ENCODE measurements at places on chromosomes 7 and 10.

DNA sequence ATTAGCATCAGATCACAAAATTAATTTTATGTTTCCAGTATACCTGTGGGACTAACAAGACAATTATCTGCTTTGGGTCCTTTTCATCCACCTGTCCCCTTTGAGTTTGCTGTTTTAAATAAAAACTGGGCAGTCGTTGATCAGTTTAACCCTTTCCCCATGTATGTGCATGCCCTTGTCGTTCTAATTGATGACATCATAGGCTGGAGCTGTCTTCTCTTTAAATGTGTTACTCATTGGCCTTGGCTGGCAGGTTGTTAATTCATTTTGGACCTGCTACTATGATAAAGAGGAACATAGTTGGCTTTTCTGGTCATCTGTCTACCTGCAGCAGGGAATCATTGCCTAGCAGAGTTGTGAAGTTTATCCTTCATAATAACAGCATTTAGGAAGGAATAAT, 53.8 kb downstream of the TASOR2 start:
- no peak for DNase-seq

DNA sequence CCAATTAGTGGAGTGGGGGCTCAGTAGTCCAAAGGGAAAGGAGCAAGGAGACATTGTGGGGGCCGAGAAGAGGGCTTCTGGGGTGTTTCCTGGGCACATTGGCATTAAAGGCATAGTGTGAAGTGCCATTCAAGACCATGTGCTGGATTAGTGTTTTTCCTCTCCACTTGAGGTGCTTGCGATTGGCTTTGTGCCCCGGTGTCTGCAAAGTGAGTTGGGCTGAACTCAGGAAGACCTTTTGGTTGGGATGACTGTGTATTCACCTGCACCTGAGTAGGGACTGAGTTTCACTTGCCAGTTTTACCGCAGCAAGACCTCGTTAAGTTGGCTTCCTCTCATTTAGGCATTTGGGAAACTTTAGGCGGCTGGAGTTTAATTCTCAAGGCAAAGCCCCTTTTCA, 73.0 kb downstream of the TCF7L2 start:
- no peak for DNase-seq

DNA sequence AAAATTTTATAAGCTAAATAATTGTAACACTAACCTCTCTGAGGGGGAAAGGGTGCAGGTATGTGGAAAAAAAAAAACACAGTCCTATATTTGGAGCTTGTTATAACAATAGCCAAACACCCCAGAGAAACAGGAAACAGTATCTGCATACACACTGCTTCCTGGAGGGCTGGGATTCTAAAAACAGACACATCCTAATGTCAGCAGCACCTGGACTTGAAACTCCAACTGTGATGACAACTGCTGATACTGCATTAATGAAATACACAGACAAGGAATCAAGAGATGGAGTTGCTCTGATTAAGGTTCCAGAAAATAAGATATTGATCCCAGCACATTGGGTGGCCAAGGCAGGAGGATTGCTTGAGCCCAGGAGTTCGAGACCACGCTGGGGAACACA, 9.3 kb downstream of the DAGLB start:
- DNase-seq, result no peak

DNA sequence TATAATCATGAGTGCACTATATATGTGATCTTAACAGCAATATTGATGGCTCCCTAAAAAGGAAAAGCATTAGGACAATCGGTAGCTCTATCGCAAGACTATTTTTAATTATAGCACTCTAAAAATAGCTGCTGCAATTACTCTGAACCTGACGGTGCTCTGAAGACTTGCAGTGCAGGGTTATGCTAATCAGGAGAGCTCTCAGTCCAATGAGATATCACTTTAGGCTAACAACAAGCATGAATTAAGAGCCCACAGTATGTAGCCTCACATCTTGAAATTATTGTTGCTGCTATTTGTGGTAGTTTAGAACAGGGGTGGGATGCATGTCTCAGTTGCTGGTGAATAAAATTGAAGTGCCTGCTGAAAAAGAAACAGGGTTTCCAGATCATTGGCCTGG, 515.8 kb upstream of the AKR1E2 start:
- no peak for DNase-seq

DNA sequence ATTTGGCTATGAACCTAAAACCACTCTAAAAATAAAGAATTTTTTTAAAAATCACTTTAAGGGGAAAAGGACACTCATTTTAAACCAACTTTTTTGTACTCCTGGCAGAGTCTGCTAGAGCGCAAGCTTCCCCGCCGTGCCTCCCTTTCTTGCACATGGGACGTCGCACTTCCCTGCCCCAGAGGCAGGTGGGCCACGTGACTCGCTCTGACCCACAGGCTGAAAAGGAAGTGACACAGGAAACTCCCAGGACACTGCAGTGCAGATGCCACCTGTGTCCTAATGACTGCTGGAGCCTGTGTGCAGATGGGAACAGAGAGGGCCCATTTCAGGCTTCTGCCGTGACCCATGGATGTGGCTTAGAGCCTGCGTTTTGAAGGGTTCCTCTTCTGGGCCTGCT, 142.1 kb upstream of the LANCL2 start:
- no peak for DNase-seq

DNA sequence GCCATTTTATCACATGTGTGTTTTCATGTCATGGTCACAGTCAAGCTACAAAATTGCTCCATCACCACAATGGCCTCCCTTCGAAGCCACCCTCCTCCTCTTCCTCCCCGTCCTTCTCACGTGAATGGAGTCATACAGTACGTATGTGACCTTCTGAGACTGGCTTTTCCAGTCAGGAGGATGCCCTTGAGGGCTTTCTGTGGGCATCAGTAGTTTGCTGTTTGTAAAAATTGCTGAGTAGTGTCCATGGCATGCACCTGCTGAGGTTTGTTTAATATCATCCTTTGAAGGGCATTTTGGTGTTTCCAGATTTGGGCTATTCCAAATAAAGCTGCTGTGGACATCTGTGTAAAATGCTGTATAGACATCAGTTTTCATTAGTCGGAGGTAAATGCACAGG, 5.9 kb upstream of the UBE3C start:
- DNase-seq, result no peak

DNA sequence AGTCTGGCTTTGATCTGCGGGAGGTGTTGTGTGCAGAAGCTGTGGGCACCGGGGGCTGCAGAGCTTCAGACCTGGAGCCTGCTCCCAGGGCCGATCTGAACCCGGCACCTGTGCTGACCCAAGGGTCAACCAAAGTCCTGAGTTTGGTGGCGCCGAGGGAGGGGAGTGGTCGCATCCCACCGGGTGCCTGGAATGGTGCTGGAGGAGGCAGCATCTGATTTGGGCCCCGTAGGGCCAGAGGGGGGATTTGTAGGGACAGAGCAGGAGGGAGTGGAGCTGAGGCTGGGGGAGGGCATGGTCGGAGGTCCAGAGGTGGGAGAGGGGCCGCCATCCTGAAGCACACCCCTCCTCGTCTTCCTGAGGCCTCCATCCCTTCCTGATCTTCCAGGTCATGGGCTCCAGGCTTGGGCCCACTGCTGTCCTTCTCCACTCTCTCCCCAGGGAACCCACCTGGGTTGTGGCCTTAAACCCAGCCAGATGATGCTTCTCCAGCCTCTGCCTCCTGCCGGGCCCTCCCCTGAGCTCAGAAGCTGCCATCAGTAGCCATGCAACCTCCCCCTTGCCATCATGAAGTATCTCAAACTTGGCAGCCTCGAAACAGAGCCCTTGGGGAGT, 112.9 kb downstream of the LHPP start:
- DNase-seq, result no peak

- DNase-seq, result no peak
Observed at GRCh38 chr7:94655848-94656657, at the start of gene SGCE. Gene SGCE, minus strand, starts transcription at chr7:94656133. Its CDS starts 35 bp downstream, at chr7:94656098.

GRCh38 chr10:2686691-2687090, 380.7 kb upstream of the PFKP start:
- DNase-seq, result no peak

DNA sequence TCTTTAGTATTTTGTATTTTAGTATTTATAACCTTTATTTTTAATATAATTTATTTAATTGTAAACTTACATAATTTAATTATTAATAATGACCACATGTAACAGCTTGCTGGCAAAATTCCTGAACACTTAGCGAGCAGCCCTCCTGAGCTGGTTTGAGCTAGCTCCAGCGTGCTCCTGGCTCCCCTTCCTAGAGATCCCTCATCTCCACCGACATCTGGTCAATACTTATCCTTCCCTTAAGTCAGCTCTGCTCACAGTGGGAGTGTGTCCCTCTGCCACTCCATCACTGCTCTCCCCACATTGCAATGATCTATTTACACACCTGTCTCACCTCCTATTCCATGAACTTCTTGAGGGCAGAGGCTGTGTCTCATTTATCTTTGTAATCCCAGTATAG, 20.6 kb upstream of the TBXAS1 start:
- no peak for DNase-seq

DNA sequence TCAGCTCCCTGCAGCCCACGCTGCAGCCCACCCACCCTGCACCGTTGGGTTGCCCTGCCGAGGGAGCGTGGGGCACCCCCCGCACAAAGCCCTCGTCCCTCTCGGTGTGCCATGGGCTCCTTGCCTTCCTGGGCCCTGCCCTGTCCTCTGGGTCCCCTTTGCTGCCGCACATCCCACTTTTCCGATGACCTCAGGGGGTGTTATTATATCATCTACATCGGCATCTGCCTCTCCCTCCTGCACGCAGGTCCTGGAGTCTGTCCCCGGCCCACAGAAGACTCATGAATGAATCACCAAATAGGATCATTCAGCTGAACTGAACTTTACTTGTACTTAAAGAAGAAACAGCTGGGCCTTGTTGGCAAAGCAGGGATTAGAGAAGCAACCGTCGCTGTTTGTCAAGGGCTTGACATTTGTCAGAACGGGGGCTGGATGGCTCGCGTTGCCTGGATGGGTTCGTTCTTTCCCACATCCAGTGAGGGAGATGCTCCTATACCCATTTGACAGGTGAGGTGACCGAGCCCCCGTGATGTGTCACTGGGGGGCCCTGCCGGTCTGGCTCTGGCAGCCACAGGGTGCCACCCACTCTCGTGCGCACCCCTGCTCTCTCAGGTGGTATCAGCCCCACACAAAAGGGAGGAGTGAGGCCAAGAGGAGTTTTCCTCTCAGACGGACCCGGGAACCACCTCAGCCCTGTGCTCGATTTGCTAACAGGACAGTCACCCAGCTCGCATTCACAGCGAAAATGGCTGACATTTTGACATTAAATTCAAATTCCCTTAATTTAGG, 58.6 kb upstream of the EBF3 start:
- DNase-seq, result no peak

DNA sequence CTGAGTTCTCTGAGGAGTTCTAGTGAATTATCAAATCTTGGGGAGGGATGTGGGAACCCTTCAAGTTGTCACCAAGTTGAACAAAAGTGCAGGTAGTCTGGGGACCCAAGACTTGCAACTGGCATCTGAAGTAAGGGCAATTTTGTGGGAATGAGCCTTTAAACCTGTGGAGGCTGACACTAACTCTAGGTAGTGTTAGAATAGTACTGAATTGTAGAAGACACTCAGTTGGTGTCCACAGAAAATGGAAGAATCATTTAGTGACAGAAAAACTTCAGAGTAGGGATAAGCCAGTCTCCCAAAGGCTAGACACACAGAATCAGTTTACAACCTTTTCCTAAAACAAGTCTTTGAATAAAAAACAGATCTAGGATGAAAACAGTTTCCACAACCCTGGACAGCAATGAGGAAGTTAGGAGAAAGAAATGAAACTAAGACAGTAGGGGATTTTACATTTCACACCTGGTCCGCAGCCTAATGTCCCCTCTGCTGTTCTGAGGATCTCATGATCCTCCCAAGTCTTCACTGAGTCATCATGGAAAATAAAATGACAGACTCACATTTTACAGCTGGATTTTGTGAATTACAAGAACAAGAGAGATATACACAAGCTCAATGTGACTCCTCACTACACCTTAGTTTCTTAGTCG, 23.0 kb upstream of the ING3 start:
- no peak for DNase-seq

GRCh38 chr10:72044417-72045041, 43.8 kb downstream of the SPOCK2 start:
- no peak for DNase-seq

DNA sequence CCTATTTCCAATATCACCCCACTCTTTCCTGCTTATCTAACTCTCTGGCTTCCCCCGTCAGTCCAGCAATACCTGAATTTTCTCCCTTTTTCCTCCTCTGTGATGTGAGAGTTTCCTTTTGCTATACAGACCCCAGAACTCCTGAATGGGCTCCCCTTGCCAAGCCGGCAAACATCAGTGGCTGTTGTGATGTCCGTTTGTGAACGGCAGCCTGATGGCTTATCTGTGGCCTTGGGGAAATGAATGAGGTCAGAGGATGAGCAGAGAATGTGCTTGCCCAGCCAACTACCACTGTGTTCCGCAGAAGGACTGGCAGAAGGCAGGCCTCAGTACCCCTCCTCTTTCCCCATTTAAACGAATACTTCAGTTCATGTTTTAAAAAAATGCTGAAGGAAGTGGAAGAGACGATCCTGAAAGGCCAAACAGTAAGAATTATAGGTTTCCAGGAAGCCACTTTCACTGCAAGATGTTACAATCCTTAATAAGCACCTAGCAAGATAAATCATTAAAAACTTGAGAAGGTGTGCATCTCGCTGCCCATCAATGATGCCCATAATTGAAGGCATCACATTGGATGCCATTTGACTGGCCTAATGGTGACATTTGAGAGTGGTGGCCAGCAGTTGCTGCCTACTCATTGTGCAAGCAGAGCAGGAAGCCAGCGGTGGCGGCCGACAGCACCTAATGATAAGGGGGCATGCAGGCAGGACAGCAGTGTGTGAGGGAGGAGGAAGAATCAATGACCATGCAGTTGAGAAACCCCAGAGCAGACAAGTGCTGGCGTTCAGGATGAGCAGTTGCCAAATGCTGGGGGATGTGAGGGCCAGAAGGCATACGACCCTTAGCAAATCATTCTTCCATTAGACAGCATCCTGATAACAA, 31.5 kb downstream of the SLC18A2 start:
- DNase-seq, result no peak

DNA sequence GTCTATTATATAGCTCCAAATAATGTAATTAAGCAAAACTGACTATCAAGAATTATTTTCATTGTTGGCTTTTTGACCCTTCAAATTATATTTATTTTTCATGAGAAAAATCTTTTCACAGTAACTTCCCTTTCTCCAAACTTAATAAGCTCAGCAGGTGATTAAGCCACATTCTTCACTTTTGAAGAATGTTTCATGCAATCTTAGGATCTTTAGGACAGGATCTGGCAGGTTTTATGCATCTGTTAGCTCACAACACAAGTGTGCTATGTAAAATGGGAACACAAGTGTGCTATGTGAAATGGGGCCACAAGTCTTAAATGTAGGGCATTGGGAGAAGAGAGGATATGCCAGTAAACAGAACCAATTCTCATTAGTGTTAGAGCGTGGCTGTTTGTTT, 26.3 kb downstream of the BCAP29 start:
- DNase-seq, result no peak

All from AML-193 (cell line).